ENCODE measurements at places on chromosomes 7 and 10.

- no peak for DNase-seq
These were observed 2.4 kb downstream of the ADCK2 start for GRCh38 chr7:140674899-140675701.

- no peak for DNase-seq
These were observed 3.1 kb upstream of the INPP5A start for GRCh38 chr10:132534391-132535064.

- no peak for DNase-seq
These were observed 2.0 kb upstream of the ANLN start for GRCh38 chr7:36387435-36388231.

DNA sequence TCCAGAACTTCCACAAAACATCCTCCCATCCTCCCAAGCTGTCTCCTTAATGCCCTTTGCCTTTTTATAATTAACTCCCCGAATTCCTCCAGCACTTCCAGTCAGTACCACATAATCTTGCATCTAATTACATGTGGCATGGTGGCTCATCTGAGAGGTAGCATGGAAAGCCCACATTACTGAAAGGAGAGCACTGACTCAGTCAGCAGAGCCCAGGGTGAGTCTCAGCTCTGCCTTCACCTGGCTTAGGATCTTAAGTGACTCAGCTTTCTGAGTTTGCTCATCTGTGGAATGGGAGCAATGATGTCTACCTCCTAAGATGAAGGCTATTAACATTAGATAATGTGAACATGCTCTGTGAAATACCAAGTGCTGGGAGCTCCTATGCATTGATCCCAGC, 433.9 kb downstream of the SORCS3 start:
- no peak for DNase-seq

GRCh38 chr7:113086431-113086888, at the start of gene GPR85:
Gene GPR85 (minus strand): TSS chr7:113086827. CDS start chr7:113084721, 2,106 bp downstream.
- DNase-seq = no peak

GRCh38 chr7:29158795-29159423, 12.6 kb upstream of the CPVL start:
- DNase-seq = no peak

DNA sequence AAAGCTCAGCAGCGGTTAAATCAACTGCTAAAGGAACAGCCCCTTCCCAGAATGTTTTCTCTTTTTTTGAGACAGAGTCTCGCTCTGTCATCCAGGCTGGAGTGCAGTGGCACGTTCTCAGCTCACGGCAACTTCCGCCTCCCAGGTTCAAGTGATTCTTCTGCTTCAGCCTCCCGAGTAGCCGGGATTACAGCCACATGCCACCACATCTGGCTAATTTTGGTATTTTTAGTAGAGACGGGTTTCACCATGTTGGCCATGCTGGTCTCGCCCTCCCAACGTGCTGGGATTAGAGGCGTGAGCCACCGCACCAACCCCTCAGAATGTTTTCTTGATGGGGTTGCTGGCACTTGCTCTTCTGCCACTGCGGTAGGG, 59.8 kb upstream of the IL6 start:
- DNase-seq = no peak

Measured in effector memory CD4-positive, alpha-beta T cell (primary cell).